ENCODE measurements at places on chromosomes 13 and 19.

- no peak for DNase-seq
Measured at GRCh38 chr13:98083507-98083906, 59.4 kb upstream of the FARP1 start.

DNA sequence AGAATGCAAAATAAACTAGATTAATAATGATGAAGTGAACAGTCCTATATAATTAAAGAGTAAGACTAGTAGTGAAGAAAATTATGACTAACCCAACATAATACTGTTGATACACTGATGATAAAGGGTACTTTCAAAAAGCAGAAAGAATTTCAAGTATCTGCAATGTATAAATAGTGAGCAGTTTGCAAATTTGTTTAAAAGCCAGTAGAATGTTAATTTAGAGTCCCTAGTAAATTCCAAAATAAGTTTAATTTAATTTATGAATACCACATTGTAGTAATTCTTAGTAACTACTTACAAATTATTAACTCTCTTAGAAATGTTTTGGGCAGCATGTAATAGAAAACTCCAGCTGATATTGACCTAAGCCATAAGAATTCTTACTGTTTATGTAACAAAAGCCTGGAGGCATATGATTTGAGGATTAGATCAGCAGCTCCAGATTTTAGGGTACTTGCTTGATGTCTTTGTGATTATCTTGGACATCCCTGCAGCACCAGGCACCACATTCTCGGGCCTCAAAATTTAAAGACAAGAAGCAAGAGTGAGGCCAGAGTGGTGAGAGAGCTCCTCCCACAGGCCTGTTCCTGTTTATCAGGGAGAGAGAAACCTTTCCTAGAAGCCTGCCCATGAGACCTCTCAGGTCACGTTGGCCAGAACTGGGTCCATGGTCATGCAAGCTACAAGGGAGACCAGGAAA, 67.6 kb upstream of the TDRD3 start:
- DNase-seq, result no peak

- no peak for DNase-seq
Measured at GRCh38 chr13:110134801-110135200, 172.2 kb downstream of the COL4A1 start.

- DNase-seq, result no peak
Measured at GRCh38 chr19:35151273-35152065, 3.1 kb upstream of the FXYD5 start.

GRCh38 chr19:31058676-31059340, 290.4 kb downstream of the TSHZ3 start:
- DNase-seq, result no peak

DNA sequence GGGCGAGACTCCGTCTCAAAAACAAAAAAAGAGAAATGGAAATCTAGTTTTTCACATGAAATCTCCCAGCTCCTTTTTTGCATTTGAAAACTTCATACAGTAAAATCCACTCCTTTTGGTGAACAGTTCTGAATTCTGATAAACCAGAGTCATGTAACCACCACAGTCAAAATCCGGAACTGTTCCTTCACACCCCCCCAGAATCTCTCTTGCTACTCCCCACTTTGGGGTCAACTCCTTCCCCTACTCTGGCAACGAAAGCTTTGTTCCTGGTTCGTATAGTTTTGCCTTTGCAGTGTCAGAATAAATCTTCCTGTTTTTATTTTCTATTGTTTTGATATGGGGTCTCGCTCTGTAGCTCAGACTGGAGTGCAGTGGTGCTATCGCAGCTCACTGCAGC, 23.7 kb downstream of the RCN3 start:
- no peak for DNase-seq

GRCh38 chr19:35856546-35857149, at the start of gene KIRREL2:
TSS of gene KIRREL2 (plus strand) at chr19:35856911. CDS start at chr19:35857120, 209 bp downstream.
- peak; percentile 1 for DNase-seq

DNA sequence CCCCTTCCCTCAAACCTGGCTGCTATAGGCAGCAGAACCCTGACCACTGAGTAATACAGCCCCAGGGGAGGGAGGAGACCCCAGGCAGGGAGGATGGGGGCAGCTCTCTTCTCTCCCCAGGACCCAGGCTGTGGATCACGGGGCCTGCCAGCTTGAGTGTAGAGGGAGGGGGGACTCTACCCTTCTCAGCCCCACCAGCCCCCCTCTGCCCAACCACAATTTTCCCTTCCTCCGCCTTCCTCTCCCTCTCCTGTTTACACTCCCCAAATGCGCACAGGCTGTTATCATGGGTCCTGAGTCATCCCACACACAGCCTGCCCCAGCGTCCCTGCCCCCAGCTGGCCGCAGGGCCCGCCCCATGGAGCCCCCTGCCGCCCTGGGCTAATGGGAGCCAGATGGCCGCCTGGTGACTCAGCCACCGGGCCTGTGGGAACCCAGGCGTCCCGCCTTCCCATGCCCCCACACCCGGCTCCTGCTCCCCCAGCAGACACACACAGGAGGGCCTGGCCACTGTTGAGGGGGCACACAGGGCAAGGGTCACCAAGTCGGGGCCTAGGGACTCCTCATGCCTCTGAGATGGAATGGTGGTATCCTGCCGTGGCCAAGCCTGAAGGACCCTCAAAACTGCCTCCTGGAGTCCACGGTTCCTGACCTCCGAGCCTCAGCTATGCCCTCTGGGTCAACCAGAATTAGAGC, 13.6 kb downstream of the CCDC97 start:
- no peak for DNase-seq

DNA sequence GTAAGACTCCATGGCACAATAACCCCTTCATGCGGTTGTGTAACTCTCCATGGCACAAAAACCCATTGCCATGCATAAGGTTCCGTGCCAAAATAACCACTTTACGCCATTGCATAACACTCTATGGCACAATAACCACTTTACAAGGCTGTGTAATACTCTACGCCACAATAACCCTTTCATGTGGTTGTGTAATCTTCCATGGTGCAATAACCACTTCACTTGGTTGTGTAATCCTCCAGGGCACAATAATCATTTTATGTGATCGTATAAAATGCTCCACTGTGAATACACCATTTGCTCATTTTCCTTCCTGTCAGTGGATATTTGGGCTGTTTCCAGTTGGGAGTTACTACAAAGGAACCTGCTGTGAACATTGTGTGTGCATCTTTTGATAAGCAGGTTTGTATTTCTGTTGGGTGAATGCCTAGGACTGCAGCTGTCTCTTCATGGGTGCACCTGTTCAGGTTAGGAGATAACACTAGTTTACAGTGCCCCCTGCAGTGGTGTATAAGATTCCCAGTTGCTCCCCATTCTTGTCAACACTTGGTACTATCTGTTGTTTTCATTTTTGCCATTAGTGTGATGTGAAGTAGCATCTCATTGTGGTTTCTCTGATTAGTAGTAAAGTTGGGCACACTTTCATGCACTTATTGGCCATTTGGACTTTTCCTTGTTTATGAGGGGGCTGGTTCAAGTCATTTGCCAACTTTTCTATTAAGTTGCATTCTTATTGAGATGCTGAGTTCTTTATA, 21.1 kb upstream of the ZSCAN18 start:
- no peak for DNase-seq

DNA sequence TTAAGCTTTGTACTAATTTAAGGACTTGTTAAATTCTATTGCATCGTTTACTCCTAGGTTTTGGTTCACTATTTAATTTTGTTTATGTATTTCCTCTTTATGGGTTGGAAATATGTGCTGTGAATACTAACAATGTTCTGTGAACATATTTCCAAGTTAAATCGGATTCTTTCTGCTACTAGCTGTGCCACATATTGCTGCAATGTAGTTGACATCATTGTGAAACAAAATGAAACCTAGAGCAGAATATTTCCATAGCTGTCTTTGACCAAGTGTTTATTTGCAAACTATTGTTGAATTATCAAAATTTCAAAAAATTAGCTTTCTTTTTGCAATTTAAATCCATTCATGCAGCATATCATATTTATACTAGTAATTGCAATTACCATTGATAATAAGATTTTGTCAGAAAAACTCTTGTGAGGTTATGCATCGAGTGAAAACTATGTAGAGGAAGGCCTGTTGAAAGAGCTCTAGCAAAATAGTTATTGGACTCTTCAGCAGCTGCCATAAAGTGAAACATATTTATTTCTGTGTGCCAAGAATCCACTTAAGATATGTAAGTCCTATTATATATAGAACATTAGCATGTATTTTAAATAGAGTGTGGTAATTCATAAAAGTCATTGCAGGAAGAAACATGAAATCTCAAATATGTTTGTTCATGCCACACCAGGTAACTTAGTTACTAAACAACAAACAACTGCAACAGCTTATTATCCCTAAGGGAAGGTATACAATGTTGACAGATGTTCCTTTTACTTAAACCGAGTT, 575.1 kb downstream of the SLITRK6 start:
- DNase-seq, result no peak

GRCh38 chr19:30882411-30883005, 466.7 kb downstream of the TSHZ3 start:
- no peak for DNase-seq

- DNase-seq, result no peak
Measured at GRCh38 chr13:57630661-57631595, 616 bp upstream of the PCDH17 start.

DNA sequence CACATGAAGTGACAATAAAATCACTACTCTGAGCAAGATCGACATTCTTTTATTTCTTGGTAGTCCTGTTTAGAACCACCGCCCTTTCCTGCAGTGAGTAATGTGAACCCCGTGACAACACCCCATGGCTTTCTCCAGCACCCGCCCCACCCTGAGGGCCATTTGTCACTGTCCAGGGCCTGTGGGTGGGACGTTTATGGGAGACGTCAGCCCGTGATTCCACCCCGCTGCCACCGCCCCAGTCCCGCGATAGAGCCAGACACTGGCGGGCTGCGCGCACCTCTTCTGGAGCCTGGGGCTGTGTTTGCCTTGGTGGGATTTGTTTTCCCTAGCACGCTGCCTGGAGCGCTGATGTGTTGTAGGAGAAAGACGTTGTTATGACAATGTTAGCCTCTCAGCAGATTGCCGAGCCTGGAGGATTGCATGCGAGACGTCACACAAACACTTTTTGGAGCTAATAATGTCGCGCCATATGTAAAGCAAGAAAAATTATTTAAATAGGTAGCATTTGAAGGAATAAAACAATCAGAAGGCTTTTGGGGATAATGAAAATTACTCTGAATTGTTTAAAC, 263.7 kb downstream of the TEX29 start:
- DNase-seq, result no peak

- DNase-seq, result no peak
Measured at GRCh38 chr13:46402178-46402577, 15.1 kb upstream of the RUBCNL start.

DNA sequence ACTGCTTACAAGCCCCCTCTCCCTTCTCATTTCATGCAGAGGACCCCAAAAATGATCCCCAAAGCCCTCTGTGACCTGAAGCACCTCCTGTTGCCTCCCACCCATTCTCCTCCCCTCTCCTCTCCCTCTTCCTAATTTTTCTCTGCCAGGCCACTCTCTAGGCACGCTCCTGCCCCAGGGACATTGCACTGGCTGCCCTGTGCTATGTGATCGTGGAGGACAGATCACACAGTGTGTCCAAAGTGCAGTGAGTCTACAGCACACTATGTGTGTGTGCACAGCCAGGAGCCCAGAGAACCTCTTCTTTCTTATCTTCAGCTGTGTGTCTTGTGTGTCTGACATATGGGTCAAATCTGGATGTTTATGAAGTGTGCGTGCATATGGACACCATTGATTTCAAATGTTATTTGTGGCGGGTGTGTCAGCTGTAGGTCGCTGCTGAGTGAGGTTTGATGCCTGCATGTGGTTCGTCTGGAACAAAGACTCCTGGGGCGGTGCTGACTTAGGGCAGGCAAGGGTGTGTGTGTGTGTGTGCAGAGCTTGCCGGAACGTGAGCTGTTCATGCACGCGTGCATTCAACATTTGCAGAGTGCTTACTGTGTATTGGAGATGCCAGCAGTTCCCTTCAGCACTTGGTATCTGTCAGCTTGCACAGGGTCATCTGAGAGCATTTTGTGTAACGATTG, 2.1 kb upstream of the KLHL26 start:
- no peak for DNase-seq

GRCh38 chr13:98482476-98483444, 94.1 kb downstream of the STK24 start:
- DNase-seq, result no peak

- DNase-seq, result no peak
Measured at GRCh38 chr13:101291646-101292515, 124.4 kb downstream of the NALCN start.

DNA sequence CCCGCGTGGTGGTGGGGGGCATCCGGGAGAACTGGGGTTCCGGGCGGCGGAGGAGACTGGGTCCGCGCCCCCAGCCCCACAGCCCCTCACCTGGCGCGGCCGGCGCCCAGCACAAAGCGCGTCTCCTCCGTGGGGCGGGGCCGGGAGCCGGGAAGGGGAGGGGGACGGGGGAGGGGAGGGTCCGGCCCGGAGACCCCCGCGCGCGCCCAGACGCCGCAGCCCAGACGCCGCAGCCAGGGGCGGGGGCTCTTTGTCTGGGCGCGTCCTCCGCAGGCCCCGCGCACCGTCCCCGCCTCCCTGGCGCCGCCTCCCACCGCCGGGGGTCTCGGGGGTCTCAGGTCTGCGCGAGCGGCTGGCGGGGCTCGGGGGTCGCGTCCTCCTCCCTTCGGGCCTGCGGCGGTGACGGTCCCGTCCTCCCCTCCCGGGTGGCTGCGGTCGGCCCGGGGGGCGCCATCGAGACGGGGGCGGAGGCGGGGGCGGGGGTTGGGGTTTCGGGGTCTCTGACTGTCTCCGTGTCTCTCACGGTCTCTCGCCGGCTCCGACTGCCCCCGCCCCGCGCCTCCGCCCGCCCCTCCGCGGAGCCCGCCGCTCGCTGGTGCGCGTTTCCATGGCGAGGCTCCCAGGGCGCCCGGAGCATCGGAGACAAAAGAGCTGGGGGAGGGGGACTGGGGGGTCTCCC, at the start of gene PLPPR3:
TSS of gene PLPPR3 (minus strand) at position 131 of the 679 bp plus-strand sequence. CDS start 396 bp downstream, outside the sequence.
- no peak for DNase-seq

GRCh38 chr19:11025006-11025405, 64.2 kb downstream of the SMARCA4 start:
- DNase-seq, result no peak

- no peak for DNase-seq
Measured at GRCh38 chr13:37409756-37410155, 188.8 kb downstream of the POSTN start.

DNA sequence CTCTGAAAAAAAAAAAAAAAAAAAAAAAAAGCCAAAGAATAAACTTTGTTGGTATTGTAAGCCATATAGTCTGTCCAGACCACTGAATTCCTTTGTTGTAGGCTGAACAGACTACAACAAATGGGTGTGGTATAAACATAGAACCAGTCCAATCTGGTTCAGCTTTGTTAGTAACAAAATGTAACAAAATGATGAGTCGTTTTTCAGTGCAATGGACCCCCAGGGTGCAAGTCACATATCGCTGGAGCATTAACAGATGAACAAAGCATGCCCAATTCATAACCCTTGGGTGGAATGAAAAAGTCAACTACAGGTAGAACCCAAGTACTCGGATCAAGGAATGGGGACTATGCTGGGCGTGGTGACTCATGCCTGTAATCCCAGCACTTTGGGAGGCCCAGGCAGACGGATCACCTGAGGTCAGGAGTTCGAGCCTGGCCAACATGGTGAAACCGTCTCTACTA, 13.6 kb upstream of the FCHO1 start:
- no peak for DNase-seq

GRCh38 chr13:66665991-66666390, 564.1 kb downstream of the PCDH9 start:
- no peak for DNase-seq

GRCh38 chr13:71460211-71460610, 406.8 kb downstream of the DACH1 start:
- no peak for DNase-seq

Measured in CD4-positive, alpha-beta T cell treated with Interleukin-15 for 4 hours (primary cell).